ENCODE measurements at places on chromosomes 7 and 10.

DNA sequence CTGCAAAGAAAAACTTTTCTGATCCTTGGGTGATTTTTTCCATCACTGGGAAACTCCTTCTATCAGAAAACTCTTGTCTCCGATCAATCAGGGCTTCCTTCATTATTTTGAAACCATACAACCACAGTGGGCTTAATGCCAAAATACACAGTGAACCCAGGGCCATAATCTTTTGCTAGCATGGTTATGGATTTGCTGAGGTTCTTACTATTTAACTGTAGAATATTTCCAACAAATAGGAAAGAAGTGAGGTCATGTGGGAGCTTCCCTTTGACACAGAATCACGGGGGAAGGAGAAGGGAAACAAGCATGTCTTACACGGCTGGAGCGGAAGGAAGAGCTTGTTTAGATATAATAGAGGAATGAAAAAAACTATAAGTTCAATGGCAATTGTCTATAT, 1241.7 kb downstream of the REEP3 start:
- no peak for DNase-seq

GRCh38 chr7:78496096-78496630, 697.6 kb downstream of the PHTF2 start:
- DNase-seq, result no peak

- no peak for DNase-seq
These were observed 201.2 kb downstream of the PTN start for GRCh38 chr7:137142376-137142775.

DNA sequence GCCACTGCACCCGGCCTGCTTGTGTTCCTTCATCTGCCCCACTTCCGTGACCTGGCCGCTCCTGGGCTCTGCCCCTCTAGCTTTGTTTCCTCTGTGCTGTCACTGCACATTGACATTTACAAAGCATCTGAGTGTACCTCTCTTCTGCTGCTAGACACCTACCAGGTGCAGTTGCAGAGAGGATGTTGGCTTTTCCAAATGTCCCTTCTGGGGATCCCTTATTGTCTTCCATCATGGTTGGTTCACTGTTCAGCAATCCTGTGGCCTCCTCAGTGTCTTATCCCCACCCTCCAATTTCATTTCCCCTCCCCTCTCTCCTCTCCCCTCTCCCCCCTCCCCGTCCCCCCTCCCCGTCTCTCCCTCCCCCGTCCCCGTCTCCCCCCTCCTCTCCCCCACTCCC, 13.8 kb downstream of the VWA2 start:
- DNase-seq, result no peak

GRCh38 chr10:81928119-81928518, 53.1 kb downstream of the NRG3 start:
- no peak for DNase-seq

DNA sequence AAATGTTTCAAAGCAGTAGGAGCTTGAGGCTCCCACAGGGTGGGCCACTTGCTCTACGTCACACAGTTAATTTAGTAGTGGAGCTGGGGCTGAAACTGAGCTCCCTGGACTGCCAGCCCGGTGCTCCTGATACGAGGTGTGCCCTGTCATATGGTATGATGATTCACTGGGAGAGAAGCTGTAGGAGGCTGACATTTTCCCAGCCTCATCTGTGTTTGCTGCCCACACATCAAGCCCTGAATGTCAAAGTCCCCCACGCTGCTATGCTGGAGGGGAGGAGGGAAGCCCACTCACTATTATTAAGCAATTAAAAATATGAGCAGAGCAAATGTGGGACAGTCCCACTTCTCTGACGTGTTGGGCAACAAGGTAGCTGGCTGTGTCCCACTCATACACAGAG, 81.2 kb upstream of the SORCS3 start:
- no peak for DNase-seq

GRCh38 chr10:131841661-131842139, 59.1 kb upstream of the PPP2R2D start:
- DNase-seq, result no peak

- no peak for DNase-seq
These were observed 45.1 kb downstream of the CAMK1D start for GRCh38 chr10:12394241-12395033.

DNA sequence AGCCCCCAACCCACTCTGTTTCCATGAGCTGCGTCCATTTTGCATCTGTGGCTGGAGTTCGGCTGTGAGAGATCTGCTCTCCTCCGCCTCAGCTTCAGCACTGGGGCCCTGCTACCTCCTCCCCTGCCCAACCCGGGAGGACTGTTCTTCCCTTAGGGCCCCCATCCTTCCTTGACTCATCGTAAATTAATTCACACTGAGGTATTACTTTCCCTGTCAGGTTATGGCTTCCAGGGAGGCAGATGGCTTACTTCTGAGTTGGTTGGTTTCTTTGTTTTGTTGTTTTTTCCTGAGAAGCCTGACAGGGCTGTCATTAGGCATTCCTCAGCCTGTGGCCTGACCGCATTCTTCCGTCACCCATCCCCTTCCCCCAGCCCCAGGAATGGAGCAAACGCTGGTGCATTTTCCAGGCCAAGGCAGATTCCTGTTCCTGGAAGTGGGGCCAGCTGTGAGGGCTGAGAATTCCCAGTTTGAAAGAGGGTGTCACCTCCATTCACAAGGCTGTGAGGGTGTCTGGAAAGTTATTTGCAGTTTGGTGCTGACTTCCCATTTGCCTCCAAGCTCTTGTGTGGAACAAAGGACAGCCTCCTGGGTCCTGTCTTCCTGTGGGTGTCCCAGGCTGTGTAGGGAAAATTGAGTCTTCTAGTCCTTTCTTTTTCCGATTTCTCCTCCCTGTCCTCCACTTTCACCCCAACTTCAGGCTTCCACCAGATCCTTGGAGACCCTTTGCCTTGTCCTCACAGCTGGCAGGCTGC, 11.7 kb downstream of the CPA5 start:
- no peak for DNase-seq

- no peak for DNase-seq
These were observed 113.3 kb downstream of the FANK1 start for GRCh38 chr10:126009650-126010049.

DNA sequence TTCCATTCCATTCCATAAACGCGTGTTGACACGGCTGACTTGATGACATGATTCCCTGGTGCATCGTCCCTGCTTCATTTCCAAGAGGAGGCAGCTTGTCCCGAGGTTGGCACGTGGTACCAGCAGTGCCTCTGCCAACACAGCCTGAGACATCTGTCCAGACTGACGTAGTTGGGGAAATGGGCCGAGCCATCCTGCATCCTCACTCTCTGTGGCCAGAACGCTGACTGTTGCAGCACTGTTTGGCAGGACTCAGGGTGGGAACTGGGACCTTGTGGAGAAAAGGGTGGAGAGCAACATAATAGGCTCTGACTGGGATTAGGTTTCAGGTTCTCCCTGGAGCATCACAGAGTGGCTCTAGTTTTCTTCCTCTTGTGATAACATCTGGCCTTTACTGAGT, 118.6 kb upstream of the BTBD16 start:
- no peak for DNase-seq

- peak; percentile 42 for DNase-seq
These were observed 247.7 kb downstream of the TFEC start for GRCh38 chr7:115782696-115783490.

GRCh38 chr10:102646610-102647442, 2.5 kb downstream of the TRIM8 start:
- no peak for DNase-seq

DNA sequence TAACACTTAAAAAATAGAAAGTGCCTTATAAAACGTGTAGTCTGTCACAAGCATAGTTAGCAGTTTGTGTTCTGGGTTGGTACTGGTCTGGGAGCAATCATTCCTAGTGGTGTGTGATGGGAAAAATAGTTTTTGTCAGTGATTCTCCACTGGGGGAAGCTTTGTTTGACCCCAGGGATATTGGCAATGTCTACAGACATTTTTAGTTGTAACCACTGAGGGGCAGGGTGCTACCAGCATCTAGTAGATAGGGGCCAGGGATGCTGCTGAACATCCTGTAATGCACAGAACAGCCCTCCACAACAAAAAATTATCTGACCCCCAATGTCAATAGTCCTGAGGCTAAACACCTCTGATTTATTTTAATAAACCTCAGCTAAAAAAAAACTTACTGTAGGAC, 51.6 kb upstream of the CREB5 start:
- no peak for DNase-seq

DNA sequence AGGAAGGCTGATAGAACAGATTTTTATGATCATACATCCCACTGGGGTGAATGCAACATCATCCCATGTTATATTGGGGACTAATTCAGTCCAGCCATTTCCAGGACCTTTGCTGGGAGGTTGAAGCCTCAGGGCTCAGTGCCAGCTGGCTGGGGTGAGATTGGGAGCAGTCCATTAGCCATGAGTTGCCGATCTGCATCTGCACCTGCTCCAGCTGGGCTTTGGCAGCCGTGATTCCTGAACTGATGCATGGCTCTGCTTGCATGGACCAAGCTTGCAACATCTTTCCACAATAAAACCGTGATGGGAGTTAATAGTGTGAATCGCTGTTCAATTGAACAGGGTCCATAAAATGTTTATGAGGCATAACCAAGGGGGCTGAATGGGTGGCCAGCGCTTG, 346.9 kb downstream of the TYW1 start:
- peak; percentile 60 for DNase-seq

- DNase-seq, result no peak
These were observed 35.6 kb upstream of the GRB10 start for GRCh38 chr7:50818324-50818723.

- no peak for DNase-seq
These were observed 5.6 kb upstream of the POM121 start for GRCh38 chr7:72919256-72919775.

- no peak for DNase-seq
These were observed 132.5 kb downstream of the NT5C2 start for GRCh38 chr10:103060575-103060974.

DNA sequence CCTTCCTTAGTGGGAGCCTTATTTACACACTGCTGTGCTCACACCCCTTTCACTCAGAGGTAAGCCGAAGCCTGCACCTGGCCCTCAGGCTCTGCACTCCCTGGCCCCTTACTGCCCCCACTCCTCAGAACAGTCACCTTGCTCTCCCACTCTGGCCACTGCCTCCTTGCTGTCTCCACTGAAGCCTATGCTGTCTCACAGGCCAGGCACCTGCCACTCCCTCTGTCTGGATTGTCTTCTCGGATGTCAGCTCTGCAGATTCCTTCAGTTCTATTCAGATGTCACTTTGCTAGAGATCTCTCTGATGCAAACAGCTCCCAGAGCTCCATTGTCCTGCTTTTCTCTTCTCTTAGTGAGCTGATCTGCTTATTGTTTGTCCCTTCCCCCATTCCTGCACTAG, 390.7 kb downstream of the DPP6 start:
- no peak for DNase-seq
